ENCODE measurements at places on chromosomes 12 and 14.

DNA sequence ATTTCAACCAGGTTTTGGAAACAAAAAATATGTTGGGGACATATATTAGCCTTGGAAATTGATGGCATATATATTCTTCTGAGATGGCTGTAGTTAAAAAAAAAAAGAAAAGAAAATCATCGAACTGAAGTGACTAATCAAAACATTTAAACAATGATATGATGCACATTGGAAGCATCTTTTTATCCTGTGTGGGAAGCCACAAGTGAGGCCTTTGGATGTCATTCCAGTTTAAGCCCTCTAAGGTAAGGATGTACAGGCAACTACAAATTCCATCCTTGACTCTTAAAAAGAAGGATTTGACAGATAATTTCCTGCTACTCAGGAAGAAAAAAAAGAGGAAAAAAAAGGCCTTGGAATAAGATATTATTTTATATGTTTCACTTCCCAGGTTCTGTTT is 9.6 kb upstream of the PTPRB start:
- no peak for DNase-seq

DNA sequence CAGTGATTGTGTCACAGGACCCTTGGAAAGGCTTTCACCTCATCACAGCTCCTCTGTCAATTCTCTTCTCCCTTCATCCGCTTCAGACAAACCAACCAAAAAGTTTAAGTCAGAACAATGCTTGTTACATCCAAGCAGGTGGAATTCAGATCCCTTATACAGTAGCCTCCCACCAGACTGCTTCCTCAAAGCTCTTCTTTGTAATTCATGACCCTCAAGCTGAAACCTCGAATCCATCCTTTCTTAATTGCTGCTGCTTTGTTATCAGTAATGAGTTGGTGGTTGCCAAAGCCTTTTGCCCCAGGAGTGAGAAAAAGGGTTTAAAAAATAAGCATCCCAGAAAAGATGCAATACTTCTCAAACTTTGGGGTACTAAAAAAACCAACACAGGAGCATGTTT is 9.5 kb downstream of the BEST3 start:
- DNase-seq, result no peak

- no peak for DNase-seq
Measured at GRCh38 chr14:24900269-24901100, 149.5 kb downstream of the STXBP6 start.

DNA sequence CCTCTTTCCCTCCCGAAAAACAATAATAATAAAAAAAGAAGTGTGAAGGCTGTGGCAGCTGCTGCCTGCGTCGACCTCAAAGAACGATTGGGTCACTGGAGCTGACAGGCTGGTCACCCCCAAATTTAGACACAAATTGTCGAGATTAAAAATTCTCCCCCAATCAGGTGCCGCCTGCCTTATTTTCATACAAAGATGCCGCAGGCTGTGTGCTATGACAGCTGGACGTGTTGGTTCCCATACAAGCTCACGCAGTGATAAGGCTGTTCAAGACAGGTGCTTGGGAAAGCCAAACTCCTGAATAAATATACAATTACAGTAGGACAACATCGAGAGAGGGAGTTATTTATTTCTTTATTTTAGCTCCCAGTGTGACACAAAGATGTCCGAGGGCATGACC is 1041.8 kb downstream of the VRK1 start:
- no peak for DNase-seq

GRCh38 chr12:131603106-131603938 is 107.6 kb upstream of the SFSWAP start:
- no peak for DNase-seq
